PC-3 (cell line): ENCODE measurements at places on chromosomes 2 and 18. TPM values are rescaled to one million over a fixed set of nuclear protein-coding genes. Genes with fewer than 3 reads are reported as not detected.

- no peaks in the 10 kb centered on the region for H3K36me3 ChIP-seq
- no peaks in the 10 kb centered on the region for H3K27me3 ChIP-seq
- no peak for DNase-seq
- H3K4me1 ChIP-seq, result no peaks in the 10 kb centered on the region
- no peak overlapping the region for H3K27ac ChIP-seq
Measured at GRCh38 chr2:53842891-53843290, 16.9 kb downstream of the GPR75 start.

DNA sequence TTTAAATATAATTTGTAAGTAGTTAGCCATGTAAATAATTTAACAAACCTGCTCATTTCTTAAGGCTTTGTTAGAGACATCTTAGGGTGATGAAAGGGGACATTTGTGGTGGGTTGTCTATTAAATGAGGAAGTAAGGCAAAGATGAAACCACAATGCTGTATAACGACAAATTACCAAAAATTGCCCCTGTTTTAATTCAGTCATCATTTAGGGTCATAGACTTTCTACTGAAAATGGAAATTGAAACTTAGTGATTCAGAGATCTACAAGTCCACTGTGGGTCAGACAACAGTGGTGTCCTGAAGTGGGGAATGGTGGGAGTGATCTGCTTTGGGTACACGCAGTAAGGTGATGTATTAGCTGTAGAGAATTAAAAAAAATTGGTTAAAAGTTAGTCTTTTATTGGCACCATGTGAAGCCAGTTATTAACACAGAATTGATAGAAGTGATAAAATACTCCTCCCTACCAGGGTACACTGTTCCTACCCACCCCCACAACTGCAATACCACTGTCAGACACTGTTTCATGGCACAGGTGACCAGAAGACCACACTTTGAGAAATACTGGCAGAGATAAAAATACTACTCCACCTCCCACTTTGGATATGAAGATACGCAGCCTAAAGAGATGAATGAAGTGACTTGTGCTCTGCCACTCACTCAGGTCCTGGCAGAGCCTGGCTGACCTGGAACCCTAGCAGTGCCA is 13.4 kb downstream of the CERS6 start:
- no peak overlapping the region for H3K4me3 ChIP-seq
- H3K36me3 ChIP-seq, result no peaks in the 10 kb centered on the region
- H3K4me1 ChIP-seq, result peaks cover 26% of the 10 kb centered on the region
- no peaks in the 10 kb centered on the region for H3K27me3 ChIP-seq
- H3K27ac ChIP-seq, result no peak overlapping the region

- no peak overlapping the region for H3K4me3 ChIP-seq
- no peaks in the 10 kb centered on the region for H3K27me3 ChIP-seq
- no peaks in the 10 kb centered on the region for H3K4me1 ChIP-seq
- no peak for DNase-seq
- H3K36me3 ChIP-seq, result no peaks in the 10 kb centered on the region
- no peak overlapping the region for H3K27ac ChIP-seq
Measured at GRCh38 chr2:186533717-186534116, 47.7 kb downstream of the ZC3H15 start.

GRCh38 chr2:223008956-223009355 is 43.0 kb upstream of the KCNE4 start:
- no peak overlapping the region for H3K27ac ChIP-seq
- H3K4me1 ChIP-seq, result peaks cover 15% of the 10 kb centered on the region; the same call in 1 of the 2 replicates
- no peaks in the 10 kb centered on the region for H3K36me3 ChIP-seq
- DNase-seq, result no peak
- H3K27me3 ChIP-seq, result no peaks in the 10 kb centered on the region
- no peak overlapping the region for H3K4me3 ChIP-seq

- no peaks in the 10 kb centered on the region for H3K36me3 ChIP-seq
- no peak for DNase-seq
- H3K4me1 ChIP-seq, result peaks cover 54% of the 10 kb centered on the region
Measured at GRCh38 chr2:47072018-47072691, 83.0 kb downstream of the STPG4 start.

C1GALT1C1L gene
- not detected in 2 replicates for total RNA-seq

DNA sequence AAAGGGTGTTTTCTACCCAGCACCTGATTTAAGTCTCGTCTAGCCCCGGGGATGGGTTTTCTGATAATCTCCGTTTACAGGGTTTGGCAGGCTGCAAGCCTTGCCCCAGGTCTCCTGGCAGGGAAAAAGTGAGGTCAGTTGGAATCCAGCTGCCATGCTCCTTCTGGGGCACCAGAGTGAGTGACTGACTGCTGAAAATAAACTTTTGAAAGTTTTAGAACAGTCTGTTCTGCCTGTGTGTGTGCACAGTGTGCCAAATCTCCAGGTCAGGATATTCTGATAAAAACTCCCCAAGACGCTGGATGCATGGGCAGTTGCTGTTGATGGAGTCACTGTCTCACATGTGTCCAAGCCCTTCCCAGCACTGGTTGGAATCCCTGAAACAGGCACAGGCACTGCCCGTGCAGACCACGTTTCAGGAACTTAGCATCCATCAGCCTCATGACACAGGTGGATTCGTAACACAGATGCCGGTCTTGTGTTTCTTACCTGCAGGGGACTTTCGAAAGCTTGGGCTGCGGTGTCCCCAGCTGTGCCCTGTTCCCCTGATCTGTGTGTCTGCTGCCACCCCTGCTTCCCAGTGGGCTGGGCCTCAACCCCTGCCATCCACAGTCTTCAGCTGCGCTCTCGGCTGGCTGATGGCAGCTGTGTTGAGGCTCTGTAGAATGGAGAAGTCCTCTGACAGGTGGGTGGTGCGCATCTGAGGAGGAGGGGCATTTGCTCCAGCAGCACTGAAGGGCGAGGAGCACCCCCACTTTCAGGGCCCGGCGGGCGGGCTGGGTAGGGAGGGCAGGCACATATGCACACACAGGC is 65.0 kb downstream of the SH3RF3 start:
- no peaks in the 10 kb centered on the region for H3K36me3 ChIP-seq
- H3K4me3 ChIP-seq, result no peak overlapping the region
- no peak for DNase-seq
- no peak overlapping the region for H3K27ac ChIP-seq

GRCh38 chr18:70450426-70451253 is 161.8 kb downstream of the SOCS6 start:
- H3K27me3 ChIP-seq, result no peaks in the 10 kb centered on the region
- DNase-seq, result peak; percentile 29
- H3K4me3 ChIP-seq, result no peak overlapping the region
- H3K4me1 ChIP-seq, result no peaks in the 10 kb centered on the region

DNA sequence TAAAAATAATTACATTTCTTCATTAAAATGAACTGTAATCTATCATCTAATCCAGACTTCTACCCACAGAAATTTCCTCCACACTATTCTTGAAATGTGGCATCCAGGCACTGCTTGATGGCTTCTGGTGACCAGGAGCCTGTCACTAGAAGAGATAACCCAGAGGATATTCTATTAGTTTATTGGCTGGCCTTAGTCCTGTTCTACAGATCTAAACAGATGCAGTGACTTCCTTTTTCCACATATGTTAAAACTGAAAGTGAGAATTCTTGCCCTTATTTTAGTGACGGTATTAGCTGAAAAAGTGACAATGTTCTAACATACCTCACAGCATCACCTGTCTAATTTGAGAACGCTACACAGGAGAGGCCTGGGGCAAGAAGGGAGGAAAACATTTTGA is 775.4 kb downstream of the TSN start:
- H3K4me1 ChIP-seq, result no peaks in the 10 kb centered on the region; the same call in 1 of the 2 replicates
- DNase-seq, result no peak
- no peak overlapping the region for H3K27ac ChIP-seq
- H3K36me3 ChIP-seq, result no peaks in the 10 kb centered on the region

GRCh38 chr18:2854875-2855274 is 8.1 kb downstream of the EMILIN2 start:
- DNase-seq, result no peak
- H3K27me3 ChIP-seq, result peaks cover 21% of the 10 kb centered on the region
- no peak overlapping the region for H3K4me3 ChIP-seq
- no peak overlapping the region for H3K27ac ChIP-seq
- H3K4me1 ChIP-seq, result no peaks in the 10 kb centered on the region
- no peaks in the 10 kb centered on the region for H3K36me3 ChIP-seq

DNA sequence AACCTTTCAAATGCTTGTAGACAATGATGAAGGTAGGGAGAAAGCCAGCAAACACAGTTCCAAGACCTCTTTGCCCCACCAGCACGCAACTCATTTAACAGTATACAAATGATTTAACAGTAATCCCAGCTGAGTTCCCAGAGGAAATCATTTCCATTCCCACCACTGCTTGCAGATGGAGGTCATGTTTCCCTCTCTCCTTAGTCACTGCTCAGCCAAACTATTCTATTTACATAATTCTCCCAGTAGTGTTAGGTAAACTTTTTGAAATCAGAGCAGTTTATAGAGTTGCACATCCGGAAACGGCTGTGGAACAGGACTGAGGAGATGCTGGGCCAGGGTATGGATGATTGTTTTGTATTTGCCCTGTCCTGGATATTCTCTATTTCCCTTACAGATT is 328.5 kb downstream of the FIGN start:
- H3K4me3 ChIP-seq, result no peak overlapping the region
- no peak overlapping the region for H3K27ac ChIP-seq
- 0 out of 2 replicates have a peak, but pooled peaks cover 6% of the 10 kb centered on the region for H3K4me1 ChIP-seq
- DNase-seq, result peak; percentile 30
- no peaks in the 10 kb centered on the region for H3K27me3 ChIP-seq
- no peaks in the 10 kb centered on the region for H3K36me3 ChIP-seq

MEIS1 gene
- total RNA-seq, result 4.1 and 5.9 TPM in 2 replicates

RNF144A gene
- 9.5 and 13.1 TPM in 2 replicates for total RNA-seq

DNA sequence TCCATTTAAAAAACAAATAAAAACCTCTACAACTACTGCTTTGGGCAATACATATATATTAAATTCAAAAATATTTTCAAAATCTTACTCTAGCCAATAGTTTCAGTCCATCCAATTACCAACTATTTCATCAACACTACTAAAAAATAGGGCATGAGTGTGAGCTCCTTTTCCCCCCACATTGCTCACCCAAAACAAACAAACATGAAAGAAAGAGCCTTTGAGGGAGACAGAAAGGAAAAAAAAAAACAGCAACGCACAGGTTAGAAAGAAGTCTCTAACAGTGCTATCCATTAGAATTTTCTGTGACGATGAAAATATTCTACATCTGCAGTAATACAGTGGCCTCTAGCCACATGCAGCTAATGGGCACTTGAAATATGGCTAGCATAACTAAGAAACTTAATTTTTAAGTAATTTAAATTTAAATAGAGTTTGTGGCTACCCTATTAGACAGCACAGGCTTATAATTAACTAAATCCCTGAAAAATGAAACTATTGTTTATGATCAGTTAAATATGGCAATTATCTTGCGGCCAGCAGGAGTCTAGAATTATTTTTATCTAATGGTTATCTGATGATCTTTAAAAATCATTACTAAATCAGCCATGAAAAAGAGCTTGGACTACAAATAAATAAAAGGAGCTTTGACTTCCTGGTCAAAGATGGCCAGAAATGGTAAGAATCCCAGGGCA is 59.2 kb downstream of the RBMS1 start:
- DNase-seq, result peak; percentile 20
- peak overlapping the region; percentile 31; the same call in 1 of the 2 replicates for H3K4me3 ChIP-seq
- H3K27me3 ChIP-seq, result no peaks in the 10 kb centered on the region
- peaks cover 32% of the 10 kb centered on the region for H3K4me1 ChIP-seq

IGFBP2 gene
- total RNA-seq, result 174 and 183 TPM in 2 replicates

- no peak overlapping the region for H3K4me3 ChIP-seq
- H3K36me3 ChIP-seq, result no peaks in the 10 kb centered on the region
- peaks cover 22% of the 10 kb centered on the region for H3K27me3 ChIP-seq
- H3K4me1 ChIP-seq, result no peaks in the 10 kb centered on the region
- no peak for DNase-seq
Measured at GRCh38 chr2:41544709-41545108, 503.1 kb upstream of the PKDCC start.

APLF gene
- 0.69 and 2.4 TPM in 2 replicates for total RNA-seq

FAM228A gene
- total RNA-seq, result not detected in 2 replicates

- H3K4me1 ChIP-seq, result no peaks in the 10 kb centered on the region
- DNase-seq, result peak; percentile 34
- no peak overlapping the region for H3K27ac ChIP-seq
- H3K27me3 ChIP-seq, result no peaks in the 10 kb centered on the region
Measured at GRCh38 chr18:13703899-13704298, 22.5 kb downstream of the FAM210A start.

DNA sequence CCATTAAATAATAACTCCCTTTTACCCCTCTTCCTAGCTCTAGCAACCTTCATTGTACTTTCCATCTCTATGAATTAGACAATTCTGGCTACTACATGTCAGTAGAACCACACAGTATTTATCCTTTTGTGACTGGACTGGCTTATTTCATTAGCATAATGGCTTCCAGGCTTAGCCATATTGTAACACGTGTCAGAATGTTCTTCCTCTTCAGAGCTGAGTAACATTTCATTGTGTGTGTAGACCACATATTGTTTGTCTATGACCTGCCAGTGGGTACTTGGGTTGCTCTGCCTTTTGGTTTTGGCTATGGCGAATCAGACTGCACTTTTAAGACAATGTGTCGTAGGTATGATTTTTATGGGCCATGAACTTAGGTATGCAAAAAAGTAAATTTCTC is 20.9 kb downstream of the TSN start:
- no peaks in the 10 kb centered on the region for H3K36me3 ChIP-seq
- peaks cover 16% of the 10 kb centered on the region; the same call in 1 of the 2 replicates for H3K4me1 ChIP-seq
- DNase-seq, result no peak
- no peaks in the 10 kb centered on the region for H3K27me3 ChIP-seq
- no peak overlapping the region for H3K27ac ChIP-seq
- H3K4me3 ChIP-seq, result no peak overlapping the region

DNA sequence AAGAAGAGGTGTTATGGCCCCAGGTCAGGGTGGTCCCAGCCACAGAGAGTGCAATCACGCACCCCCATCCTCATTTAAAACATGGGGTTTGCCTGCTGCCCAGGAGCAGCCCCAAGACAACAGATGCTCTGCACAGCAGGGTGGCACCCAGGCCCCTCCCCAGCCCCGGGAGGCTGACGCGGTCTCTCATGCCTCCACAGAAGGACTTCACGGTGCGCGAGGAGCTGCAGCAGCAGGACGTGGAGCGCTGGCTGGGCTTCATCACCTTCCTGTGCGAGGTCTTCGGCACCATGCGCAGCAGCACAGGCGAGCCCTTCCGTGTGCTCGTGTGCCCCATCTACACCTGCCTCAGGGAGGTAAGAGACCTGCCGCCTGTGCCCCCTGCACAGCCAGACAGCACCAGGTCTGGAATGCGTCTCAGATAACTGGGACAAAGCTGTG is 133.7 kb downstream of the SMAD7 start:
- H3K4me1 ChIP-seq, result peaks cover 10% of the 10 kb centered on the region; the same call in 1 of the 2 replicates
- no peaks in the 10 kb centered on the region for H3K27me3 ChIP-seq
- H3K4me3 ChIP-seq, result no peak overlapping the region
- no peak overlapping the region for H3K27ac ChIP-seq

AAK1 gene
- 46.8 and 47.9 TPM in 2 replicates for total RNA-seq
